ENCODE measurements at places on chromosomes 5 and 9.

DNA sequence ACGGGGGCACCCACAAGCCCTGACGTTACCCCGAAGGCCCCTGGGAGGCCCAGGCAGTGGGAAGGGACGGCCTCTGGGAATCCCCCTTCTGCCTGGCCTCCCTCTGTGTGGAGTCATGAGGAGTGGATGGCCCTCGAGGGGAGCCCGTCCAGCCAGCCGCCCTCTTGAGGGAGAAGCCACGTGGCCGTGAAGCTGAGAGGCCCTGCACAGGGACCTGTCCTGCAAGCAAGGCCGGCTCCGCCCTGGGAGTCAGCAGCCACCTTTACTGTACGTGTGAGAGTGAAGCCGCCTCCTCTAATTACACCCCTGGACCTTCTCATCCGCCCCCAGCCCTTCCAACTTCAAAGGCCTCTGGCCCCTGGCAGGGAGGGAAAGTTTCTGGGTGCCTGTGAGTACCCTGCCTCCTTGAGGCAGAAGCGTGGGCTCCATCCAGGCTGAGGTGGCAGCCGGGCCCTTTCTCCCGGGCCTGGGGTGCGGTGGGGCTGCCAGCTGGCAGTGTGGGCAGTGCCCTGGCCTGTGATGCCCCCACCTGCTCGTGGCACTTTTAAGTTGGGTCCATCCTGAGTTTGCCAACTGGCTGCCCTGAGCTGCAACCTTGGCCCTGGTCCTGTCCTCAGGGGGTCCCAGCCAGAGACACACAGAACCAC lies 55.9 kb upstream of the EGFL7 start:
- no peak for DNase-seq

DNA sequence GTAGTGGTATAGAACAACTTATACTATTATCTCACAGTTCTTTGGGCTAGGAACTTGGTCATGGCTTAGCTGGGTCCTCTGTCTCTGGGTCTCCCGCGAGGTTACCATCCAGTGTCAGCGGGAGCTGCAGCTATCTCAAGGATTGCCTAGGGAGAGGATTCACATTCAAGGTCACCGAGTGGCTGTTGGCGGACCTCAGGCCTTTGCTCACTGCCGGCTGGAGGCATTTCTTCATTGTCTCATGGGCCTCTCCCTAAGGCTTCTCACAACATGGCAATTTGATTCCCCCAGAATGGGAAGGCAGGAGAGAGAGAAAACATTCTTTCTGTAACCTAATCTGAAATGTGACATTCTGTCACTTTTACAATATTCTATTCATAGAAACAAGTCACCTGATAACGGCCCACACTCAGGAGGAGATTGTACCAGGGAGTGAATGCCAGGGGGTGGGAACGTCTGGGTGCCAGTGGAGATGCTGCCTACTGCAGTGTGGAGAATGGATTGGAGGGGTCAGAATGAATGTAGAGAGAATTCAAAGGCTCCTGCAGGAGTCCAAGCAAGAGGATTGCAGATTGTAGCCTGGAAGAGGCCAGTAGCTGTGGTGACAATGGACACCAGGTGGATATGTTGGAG lies 29.5 kb upstream of the ANKRD18A start:
- no peak for DNase-seq

DNA sequence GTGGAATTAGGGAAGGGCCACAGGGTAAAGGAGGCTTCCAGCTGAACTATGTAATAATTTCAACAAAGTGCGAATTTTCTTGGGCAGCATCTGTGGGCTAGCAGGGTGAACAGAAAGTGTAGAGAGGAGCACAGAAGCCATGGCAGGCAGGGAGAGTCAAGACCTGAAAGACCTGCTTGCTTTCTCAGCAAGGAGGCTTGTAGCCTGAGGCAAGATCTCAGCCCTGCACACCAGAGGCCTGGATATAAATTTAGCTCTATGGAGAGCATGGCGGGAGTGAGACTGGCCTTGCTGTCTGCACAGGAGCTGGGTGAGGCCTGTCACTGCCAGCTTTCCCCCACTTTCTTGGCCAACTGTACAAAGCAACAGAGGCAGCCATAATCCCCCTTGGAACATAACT lies 32.1 kb upstream of the SH3TC2 start:
- DNase-seq: no peak

GRCh38 chr5:6786786-6787495 lies 73.7 kb downstream of the TENT4A start:
- peak; percentile 53 for DNase-seq

GRCh38 chr9:85202596-85202995 lies 533.1 kb downstream of the NTRK2 start:
- DNase-seq: no peak

DNA sequence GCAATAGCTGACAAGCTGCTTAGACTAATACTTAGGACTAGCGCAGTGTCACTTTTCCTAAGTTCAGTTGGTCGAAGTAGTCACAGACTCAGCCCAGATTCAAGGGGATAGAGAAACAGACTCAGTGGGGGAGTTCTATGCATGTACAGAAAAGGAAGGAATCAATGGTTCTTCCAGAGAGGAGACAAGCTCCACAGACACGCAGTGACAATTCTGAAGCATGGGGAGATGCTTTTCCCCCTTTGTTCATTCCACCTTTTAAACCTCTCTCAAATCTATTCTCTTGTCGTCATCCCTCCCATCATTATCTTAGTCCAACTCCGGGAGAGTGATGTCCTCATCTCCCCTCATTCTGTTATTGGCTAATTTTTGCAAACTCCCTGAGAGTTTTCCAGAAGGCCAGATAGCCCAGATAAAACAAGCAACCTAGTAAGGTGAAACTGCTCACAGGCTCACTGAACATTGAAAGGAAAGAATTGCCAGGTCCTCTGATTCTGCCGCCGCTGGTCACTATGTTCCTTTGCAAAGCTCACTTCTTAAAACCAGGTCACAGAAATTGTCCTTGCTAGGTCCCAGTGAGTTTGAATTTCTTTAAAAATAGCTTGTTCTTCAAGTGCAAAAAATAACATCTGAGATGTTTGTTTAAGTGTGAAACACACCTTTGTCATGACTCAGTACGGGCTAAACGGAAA lies 13.4 kb upstream of the STRBP start:
- DNase-seq: no peak

DNA sequence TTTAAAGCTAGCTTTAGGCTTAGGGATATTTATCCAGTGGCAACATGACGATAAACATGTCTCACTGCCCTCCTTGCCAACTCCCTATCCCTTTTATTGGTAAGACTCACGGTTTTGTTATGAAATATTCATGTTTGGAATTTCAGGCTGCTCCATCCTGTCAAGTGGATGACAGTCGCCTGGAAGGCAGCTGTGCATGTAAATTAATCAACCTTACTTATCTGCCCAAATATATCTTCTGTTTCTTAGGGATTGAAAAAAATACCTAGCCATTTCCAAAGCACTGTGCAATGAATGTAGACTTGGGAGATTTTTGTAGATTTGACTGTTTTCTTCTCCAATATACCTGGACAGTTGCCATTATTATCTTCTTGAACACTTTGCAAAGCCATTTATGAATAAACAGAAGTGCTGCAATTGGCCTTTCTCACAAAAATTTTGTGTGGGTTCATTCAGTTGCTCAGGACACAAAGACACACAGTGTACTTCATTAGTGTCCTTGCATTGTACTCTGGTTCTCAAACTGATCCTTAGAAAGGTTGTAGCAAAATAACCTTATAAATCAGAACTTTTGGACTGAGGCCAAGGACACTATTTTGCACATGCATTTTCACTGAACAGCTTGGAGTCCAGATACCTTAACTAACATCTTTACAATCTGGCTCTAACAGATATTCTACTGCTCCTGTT lies 889.4 kb upstream of the SEMA6A start:
- no peak for DNase-seq

DNA sequence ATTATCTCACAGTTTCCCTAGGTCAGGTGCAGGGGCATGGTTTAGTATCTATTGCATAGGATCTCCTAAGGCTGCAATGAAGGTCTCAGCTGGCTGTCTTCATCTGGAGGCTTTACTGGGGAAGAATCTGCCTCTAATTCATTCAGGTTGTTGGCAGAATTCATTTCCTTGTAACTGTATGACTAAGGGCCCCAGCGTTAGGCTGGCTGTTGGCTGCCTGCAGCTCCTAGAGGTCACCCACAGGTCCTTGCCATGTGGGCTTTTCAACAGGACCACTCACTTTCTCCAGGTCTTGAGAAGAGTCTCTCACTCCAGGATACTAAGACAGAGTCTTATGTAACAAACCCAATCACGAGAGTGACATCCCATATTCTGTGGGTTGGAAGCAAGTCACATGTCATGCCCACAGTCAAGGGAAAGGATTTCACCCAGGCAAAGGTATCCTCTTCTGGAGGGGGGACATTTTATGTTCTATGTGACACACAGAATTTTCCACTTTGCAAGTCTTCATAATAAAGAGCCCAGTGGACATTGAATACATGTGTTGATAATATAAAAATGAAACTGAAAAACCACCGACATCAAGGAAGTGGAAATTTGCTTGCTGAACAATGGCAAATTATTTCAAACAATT lies 38.2 kb downstream of the HMHB1 start:
- DNase-seq: peak; percentile 13

GRCh38 chr9:96394832-96395496 lies 11.5 kb upstream of the SLC35D2 start:
- DNase-seq: no peak

GRCh38 chr9:20599195-20599594 lies 23.1 kb downstream of the MLLT3 start:
- DNase-seq: no peak

DNA sequence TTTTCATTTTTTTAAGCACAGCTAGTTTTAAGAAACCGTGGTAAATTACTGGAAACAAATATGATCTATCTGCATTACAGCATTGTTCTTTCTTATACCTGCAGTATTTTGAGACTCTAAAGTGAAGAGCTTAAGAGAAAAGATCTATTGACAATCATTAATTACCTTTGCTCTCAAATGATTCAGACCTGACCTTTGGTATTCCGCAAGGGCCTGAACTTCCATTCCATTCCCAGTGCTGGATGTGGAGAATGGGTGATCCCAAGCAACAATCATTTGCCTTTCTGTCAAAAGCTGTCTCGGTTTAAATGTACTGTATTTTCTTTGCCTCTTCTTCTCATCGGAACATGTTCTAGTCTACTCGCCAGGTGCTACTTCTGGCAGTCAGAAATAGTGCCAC lies 18.9 kb downstream of the NREP start:
- no peak for DNase-seq
